ENCODE measurements at places on chromosomes 5 and 9. TPM values are rescaled to one million over a fixed set of nuclear protein-coding genes. Genes with fewer than 3 reads are reported as not detected.

The ANKRD31 gene
- 0.14 TPM for total RNA-seq

The CAVIN4 gene
- not detected for total RNA-seq

The TMEM215 gene
- total RNA-seq = not detected

The INSL6 gene
- not detected for total RNA-seq

The SLC6A19 gene
- total RNA-seq = 0.43 TPM

The LRRC14B gene
- total RNA-seq = not detected

The PIP5K1B gene
- 13.0 TPM for total RNA-seq

- DNase-seq = no peak
Measured at GRCh38 chr5:91027405-91028139, 355.5 kb downstream of the ARRDC3 start.

GRCh38 chr9:112093147-112093869 lies 81.8 kb downstream of the SUSD1 start:
- no peak for DNase-seq

DNA sequence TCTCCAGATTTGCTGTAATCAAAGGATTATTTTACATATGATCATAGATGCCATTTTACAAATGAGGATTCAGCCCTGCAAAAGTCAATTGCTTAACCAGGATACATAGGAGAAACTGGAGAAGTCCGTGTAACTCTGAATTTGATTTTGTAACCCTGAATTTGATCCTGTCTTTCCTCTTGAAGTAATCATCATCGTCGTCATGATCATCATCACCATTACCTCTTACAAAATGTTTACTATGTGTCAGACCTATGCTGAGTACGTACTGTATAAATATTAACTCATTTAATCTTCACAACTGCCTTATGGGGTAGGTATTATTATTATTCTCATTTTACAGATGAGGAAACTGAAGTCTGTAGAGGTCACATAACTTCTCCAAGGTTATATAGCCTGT lies 271.5 kb downstream of the DOCK8 start:
- no peak for DNase-seq

GRCh38 chr5:126925482-126925881 lies 104.9 kb downstream of the MARCHF3 start:
- no peak for DNase-seq

DNA sequence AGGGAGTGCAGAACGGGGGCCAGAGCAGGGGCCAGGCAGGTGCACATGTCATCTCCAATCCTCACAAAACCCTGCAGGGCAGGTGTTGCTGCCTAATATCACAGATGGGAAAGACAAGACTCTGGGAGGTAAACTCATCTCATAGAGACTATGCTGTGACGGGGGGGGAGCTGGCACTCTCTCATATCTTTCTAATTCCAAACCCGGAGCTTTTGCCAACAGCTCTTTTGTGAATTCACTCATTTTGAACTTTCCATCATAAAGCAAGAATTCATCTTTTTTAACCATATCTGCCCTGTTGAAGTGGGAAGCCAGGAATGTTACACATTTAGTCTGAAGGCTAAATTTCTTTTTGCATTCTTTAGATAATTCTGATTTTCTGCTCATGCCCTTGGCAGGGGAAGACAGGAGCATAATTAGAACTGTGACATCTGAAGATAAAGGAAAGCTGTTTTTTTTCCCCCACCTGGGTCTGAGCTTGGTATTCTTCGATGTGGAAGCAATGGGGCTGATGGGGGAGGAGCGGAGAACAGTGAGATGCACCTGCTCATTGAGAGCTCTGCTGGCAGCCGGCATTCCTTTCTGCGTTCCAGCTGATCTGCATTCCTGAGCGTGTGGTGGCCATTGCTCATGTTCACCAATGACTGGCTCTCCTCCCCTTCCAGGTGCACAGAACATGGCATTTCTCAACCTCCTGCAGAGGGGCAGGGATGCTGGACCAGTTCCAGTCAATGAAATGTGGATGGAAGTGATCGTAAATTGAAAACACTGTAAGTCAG lies 159.2 kb downstream of the NSG2 start:
- peak; percentile 59 for DNase-seq

DNA sequence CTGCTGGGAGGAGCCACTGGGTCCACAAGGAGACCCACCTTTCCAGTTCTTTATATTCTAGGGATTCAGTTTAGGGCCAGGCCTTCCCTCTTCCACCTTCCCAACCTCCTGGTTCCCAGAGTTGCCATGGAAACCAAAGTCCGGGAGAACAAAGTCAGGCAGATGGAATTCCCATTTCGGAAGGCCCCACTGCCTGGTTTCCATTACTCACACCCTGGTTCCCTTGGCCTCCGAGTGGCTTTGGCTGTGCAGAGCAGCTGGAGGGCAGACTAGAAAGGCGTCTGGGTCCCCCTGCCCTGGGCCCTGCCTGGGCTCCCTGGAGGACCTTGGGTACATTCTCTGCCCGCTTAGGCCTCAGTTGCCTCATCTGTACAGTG lies 136.1 kb downstream of the RGS3 start:
- DNase-seq = no peak

GRCh38 chr9:73869264-73869663 lies 627.9 kb upstream of the RORB start:
- peak; percentile 42 for DNase-seq

All from stomach (tissue), 19 donors.